Stimulated activated CD4-positive, alpha-beta T cell treated with anti-CD3 and anti-CD28 coated beads, TNF-alpha, amount 100 ng/mL, for 48 hours (primary cell): ENCODE measurements at places on chromosomes 7 and 10.

DNA sequence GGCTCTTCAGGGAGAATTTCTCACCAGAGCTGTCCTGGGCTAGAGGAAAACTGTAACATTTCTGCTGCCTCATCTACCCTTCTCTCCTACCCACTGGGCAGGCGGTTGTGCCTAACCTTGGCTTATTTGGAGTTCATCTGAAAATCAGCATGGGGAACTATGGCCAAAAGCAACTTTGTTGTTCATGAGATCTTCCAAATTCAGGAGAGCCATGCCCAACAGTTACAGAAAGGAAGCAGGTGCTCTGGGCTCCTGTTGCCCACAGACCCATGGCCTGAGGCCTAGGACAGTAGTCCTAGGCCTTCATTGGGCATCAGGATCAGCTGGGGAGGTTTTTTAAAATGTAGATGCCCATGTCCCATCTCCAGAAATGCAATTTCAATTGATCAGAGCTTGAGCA is 85.2 kb downstream of the GRID1 start:
- DNase-seq, result no peak

DNA sequence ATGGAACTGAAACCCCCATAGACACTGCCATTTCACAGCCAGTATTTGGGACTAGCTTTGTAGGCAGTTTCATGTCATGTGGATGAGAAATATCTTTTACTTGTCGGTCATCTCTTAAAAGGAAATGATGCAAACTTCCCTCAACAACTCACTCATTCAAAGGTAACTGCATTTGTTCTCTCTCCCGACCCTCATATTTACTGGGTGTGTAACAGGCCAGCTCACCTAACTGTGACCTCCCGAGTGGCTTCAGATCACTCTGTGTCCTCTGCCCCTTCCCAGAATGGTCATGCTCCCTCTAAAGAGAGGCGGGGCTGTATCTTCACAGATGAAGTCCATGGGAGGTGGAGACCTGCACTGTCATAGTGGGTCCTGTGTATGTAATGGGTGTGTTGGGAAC is 14.7 kb downstream of the LRRC18 start:
- no peak for DNase-seq

DNA sequence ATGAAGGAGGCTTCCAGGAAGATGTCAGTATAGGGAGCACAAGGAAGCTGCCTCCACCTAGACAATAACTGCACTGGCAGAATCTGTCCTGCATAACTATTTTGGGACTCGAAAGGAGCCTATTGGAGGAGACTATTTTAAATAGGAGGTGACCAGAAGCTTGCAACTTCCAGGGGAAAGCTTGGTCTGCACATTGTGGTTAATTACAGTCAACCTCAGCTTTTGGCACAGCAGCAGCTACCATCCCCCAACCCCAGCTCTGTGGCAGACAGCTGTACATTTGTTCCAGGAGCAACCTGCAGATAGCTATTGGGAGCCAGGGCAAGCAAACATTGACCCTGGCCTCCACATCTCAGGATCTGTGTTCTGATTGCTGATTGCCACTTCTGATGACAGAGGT is 46.3 kb upstream of the NANOS1 start:
- DNase-seq, result no peak

DNA sequence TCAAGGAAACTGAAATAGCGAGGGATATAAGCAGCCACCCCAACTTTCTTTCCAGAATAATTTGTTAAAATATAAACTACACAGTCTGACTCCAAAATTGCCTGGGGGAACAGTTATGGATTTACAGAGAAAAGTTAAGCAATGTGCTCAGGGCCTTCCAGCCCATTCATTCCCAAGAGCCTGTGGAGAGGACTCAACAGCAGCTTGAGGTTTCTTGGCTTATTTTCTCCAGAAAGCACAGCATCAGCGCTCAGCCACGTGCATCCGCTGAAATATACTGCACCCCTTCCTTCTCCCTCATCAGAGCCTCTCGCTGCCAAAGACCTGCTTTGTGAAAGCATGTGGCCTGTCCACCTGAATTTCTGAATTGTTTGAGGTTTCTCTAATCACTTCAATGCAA is 375.2 kb upstream of the VWC2 start:
- DNase-seq, result no peak

- no peak for DNase-seq
Measured at GRCh38 chr10:108631332-108631731, 1292.0 kb downstream of the XPNPEP1 start.

GRCh38 chr7:158329014-158329610 is 258.5 kb downstream of the PTPRN2 start:
- DNase-seq, result no peak

- DNase-seq, result no peak
Measured at GRCh38 chr10:98919899-98920298, 315.8 kb downstream of the HPSE2 start.

DNA sequence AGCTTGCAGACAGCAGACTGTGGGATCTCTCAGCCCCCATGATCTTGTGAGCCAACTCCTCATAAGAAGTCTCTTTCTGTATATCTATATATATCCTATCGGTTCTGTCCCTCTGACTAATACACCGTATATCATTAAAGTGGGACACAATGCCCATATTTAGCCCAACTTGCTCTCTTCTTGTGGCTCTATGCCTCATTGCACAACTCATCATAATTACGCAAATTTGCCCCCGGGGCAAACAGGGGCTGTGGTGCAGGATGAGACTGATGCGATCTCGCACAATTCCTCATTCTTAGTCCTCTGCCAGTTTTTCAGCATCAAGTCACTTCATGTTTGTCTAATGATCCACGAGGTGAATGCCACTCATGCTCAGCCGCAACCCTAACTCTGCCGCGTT is 183.2 kb downstream of the PRPF18 start:
- DNase-seq, result no peak

DNA sequence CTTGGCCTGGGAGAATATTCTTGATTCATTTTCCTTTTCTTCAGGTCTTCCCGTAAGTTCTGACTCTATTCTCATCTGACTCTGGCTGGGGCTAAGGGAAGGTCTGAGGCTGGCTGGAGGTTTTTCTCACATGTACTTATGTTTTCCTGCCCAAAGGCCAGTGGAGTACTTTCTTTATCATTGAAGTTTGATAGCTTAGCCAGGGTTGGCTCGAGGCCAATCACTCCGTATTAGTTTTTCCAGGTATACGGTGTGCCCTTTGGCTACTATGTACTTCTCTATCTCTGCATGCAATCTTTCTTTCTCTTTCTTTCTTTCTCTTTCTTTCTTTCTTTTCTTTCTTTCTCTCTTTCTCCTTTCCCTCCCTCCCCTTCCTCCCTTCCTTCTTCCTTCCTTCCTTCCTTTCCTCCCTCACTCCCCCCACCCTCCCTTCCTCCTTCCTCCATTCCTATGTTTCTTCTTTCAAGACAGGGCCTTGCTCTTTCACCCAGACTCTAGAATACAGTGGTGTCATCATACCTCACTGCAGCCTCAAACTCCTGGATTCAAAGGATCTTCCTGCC is 26.8 kb upstream of the VKORC1L1 start:
- DNase-seq, result no peak

GRCh38 chr7:963236-964078 is 9.0 kb upstream of the ADAP1 start:
- no peak for DNase-seq

DNA sequence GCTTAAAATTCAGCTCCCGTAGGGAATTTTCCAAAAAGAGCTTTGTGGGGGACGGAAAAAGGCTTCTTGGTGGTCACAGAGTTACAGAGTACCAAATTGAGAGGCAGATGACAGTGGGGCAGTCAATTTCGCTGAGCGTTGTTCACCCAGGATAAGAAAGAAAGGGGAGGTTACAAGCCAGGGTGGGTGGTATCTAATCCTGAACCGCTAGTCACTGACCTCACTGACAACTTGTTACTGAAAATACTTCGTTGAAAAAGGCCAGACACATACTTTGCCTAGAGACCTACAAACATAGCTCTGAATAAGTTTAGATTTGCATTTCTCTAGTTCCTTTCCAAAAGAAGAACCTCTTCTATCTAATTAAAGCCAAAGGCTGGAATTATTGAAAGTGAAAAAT is at the start of gene CTNNA3:
CTNNA3 (minus strand) TSS at position 167 of the 400 bp plus-strand sequence.
- no peak for DNase-seq

DNA sequence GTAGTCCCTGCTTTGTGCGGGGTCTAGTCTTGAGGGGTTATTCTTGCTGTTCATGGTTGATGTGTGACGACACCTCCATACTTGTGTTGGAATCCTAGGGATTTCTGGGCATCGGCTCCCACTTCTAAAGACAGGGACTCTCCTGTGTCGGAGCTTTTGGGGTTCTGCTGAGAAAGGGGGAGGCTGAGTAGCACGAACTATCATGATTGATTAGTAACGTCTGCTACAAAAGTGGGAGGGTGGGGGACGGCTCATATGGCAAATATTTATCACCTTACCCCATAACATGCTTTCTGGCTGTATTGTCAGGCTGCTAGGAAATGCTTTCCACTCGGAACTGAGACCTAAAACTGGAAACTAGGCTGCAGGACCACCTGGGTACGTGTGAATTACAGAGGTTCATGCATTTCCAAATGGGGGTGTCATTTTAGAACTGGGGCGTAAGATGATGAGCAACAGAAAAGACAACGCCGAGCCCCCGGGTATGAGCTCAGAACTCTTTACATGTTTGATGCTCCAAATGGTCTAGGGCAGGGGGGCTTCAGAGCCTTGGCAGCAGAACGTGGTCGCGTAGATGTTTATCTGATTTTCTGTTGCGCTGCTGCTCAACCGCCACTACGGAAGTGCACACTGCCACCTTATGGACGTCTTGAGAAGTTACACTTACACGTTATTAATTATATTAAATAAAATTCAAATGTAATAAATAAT is 15.1 kb upstream of the NME8 start:
- no peak for DNase-seq

GRCh38 chr10:71214641-71215559 is 2.5 kb downstream of the UNC5B start:
- no peak for DNase-seq

DNA sequence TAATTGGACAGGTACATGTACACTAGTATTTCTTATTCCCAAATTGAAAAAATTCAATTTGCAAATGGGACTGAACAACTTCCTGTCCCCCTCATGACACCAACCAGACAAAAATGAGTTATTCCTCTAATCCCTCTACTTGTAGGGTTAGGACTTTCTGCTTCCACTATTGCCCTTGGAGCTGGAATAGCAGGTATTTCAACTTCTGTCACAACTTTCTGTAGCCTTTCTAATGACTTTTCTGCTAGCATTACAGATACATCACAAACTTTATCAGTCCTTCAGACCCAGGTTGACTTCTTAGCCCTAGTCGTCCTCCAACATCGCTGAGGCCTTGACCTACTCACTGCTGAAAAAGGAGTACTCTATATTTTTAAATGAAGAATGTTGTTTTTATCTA is 6.4 kb downstream of the CYP3A7 start:
- no peak for DNase-seq

DNA sequence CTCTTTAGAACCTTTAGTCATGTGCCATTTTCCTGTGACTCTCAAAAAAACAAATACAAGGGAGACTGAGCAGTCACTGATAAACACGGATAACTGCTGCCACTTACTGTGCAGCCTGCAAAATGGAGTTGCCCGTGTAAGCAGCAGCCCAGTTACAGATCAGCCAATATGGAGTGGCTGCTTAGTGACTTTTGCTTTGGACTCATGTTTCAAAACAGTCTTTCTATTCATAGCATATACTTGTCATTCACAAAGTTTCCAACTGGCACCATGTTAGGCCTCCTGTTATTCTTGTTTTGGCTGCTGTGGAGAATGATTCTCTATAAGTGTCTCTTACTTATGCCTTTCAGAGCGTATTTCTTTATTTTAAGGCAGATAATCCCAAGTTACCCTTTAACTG is 3.0 kb downstream of the FAM204A start:
- no peak for DNase-seq

- no peak for DNase-seq
Measured at GRCh38 chr10:114825513-114826253, 4.1 kb downstream of the FHIP2A start.

DNA sequence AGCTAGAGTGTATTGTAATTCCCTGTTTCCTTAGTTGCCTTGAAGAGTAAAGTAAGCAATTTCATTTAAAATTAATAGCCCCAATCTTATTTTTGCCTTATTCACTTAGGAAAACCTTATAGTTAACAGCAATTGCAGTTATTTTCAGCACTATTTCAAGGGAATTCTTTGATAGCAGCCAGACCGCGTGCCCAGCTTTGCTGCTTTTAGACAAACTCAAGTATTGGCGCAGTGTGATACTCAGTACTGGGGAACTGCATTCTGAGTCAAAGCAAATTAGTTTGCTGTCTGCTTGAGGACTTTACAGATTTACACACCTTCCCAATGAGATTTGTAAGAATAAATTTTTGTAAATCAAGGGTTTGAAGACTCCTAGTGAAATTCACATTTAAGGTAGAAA is 21.2 kb downstream of the PRKG1 start:
- no peak for DNase-seq

- no peak for DNase-seq
Measured at GRCh38 chr10:29102636-29103035, 186.2 kb upstream of the LYZL1 start.

GRCh38 chr7:158432369-158433341 is 155.0 kb downstream of the PTPRN2 start:
- DNase-seq, result no peak

DNA sequence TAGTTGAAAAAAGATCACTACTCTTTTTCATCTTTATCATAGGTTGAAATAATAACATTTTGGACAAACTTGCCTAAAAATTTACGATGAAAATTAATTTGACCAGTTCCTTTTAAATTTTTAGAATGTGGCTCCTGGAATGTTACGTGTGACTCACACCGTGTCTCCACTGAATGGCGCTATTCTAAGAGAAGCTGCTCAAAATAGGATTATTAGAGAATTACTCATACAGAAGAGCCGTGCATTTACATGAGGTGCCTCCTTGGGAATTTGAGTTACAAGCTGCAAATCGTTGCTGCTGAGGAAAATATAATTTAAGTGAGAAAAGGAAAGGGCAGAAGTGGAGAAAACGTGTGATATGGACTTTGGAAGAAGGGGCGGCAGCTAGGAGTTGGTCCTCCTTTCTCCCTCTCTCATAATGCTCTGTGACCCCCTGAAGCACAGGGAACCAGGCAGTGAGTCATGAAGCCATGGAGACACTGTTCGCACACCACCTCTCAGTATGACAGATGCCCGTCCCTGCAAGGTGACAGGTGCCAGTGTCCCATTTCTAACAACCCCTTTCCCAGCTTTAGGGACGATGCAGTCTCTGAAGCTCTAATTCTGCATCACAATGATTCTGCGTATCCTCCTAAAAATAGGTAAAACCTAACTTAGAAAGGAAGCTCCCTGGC is 323.2 kb upstream of the COBL start:
- DNase-seq, result no peak

DNA sequence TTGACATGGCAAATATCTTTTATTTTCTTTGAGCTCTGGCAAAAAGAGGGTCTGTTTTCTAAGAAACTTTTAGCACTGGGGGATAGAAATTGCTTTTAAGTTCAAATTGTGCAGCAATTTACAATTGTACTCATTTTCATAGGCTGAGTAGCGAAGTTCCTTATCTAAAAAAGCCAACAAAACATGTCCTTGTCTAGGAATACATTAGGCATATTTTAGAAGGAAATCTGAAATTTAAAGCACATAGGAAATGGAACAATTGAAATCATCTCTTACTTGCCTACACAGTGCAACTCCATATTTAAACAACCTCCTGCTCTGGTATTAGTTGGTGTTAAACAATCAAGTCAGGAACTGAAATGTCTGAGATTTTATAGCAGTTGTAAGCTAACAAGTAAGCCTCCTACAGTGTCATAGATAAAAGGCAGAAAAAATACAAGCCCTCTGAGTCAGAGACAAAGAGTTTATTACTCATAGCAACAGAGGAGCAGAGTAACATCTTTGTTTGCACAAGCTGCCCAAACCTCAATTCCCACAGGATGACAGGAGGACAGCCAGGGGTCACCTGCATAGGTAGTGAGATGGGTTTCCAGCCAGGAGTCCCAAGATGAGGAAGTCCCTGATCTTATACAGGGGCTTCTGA is 280.2 kb upstream of the HGF start:
- DNase-seq, result no peak
